Dermis microvascular lymphatic vessel endothelial cell (primary cell): ENCODE measurements at places on chromosomes 11 and 22. TPM values are rescaled to one million over a fixed set of nuclear protein-coding genes. Genes with fewer than 3 reads are reported as not detected.

- DNase-seq = no peak
Observed at GRCh38 chr11:78038697-78039313, 15.7 kb upstream of the KCTD14 start.

DNA sequence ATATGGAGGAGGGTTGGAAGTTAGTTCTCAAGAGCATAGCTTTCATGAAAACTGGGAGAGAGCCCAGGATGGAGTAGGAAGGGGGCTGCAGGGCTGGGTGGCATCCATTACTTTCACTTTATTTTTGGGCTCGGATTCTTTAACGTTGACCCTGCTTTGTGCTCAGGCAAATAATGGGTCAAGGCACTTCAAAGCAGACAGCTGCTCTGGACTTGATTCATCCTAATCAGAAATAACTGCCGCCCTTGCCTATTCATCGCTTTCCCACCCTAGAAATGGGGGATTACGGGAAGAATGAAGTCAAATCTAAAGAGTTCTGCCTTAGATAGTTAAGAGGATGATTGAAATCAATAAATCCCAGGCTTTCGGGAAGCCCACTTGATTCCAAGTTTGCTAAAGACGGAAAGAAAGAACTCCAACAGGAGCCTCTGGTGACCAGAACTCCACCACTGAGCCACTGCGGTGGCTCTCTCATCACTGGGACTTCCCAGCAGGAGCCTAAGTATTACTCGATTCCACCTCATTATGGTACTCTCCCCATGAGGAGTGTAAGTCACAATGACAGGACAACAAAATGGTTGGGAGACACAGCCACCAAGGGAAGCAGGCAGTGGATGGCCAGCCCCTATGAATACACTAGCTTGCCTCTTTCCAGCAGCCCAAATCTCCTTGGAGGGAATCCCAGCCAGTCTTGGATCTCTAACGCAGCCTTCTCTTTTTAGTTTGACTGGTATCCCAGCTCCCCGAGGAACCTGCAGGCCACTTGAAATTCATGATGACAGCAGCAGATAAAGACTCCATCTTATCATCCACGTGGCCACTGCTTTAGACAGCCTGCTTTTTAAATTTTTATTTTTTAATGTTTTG, 815.5 kb downstream of the NTM start:
- no peak for DNase-seq

- no peak for DNase-seq
Observed at GRCh38 chr11:78424334-78425270, 7.0 kb upstream of the GAB2 start.

- DNase-seq = no peak
Observed at GRCh38 chr11:2779499-2779980, 79.7 kb upstream of the KCNQ1OT1 start.

The C11orf87 gene
- not detected in 2 replicates for total RNA-seq

The APBB1 gene
- 23.1 and 34.4 TPM in 2 replicates for total RNA-seq
